Natural killer cell treated with Interleukin-12 subunit alpha and Interleukin-12 subunit beta and Interleukin-15 and Interleukin-18, amount 100 ng/mL, for 72 hours (primary cell): ENCODE measurements at places on chromosomes 2 and 18. TPM values are rescaled to one million over a fixed set of nuclear protein-coding genes. Genes with fewer than 3 reads are reported as not detected.

GRCh38 chr2:149877074-149877473 is 289.5 kb upstream of the MMADHC start:
- DNase-seq: no peak

GRCh38 chr2:138423198-138423597 is 78.4 kb upstream of the SPOPL start:
- DNase-seq: no peak

GRCh38 chr2:29000956-29001355 is 19.9 kb downstream of the TOGARAM2 start:
- DNase-seq: no peak

GRCh38 chr18:65343571-65343970 is 407.2 kb upstream of the CDH7 start:
- no peak for DNase-seq

DNA sequence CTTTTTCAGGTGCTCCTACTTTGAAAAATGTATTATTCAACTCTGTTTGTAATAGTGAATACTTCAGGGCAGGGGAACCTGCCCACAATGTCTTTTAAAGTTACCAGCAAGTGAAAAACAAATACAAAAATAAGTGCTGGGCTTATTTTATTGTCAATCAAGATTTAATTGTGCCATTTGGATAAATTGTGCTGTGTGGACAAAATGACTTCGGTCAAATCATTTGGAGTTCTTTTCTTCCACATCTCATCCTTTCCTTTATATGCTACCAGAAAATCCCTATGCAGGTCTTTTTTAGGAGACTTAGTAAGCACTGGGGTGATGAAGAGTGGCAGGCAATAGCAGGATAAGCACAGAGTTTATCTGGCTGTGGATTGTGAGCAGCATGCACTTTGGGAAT is 63.9 kb downstream of the NYAP2 start:
- DNase-seq: no peak

- DNase-seq: no peak
Observed at GRCh38 chr2:24404491-24404921, 44.2 kb upstream of the ITSN2 start.

DNA sequence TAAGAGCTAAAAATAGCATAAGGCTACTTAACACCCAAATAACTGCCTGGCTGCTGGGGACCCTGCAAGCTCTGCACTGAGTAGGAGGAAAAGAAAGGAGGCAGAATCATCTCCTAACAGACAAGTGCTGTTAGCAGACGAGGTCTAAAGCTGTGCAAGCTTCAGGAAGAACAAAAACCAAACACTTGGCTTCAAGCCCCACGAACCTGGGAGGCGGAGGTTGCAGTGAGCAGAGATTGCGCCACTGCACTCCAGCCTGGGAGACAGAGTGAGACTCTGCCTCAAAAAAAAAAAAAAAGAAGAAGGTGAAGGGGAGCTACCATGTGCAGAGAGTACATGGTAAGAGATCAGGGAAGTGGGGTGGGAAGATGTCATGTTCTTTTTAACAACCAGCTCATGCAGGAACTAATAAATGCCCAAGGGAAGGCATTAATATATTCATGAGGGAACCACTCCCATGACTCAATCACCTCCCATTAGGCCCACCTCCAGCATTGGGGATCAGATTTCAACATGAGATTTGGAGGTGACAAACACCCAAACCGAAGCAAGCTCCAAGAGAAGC is 28.8 kb upstream of the INO80C start:
- DNase-seq: no peak

DNA sequence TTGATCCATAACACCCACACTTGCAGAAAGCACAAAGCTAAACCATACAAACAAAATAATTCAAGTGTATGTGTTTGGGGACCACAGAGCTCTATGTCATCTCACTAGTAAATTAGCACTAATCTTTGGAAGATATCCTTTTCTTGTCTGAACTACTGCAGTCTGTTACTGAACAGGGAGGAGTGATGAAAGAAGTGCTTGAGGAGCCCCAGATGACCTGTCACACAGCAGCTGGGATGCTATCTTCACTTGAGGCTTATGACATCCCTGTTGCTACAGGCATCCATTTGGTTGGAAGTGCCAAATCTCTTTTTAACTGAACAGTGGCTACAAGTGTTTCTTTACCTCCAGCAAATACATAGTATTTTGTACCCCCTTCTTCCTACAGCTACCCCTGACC is 386.3 kb upstream of the CHAC2 start:
- DNase-seq: no peak

DNA sequence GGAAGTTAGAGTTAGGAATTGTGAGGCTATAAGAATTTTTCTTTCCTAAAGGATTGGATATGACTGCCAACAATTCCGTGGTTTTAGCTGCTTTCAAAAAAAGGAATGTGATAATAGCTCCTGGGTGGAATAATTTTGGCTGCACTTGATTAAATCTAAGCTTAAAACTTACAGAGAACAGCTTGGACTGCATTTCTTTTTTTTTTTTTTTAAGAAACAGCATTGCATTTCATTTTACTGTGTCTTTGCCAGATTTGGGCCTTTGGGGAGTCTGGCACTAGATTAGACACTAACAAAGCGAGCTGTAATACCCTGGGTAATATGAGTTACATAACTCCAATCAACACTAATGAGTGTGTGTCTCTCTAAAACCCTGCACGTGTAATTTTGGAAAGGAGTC is 37.8 kb upstream of the ZNF397 start:
- no peak for DNase-seq

- no peak for DNase-seq
Observed at GRCh38 chr2:237060534-237061312, 25.0 kb upstream of the COPS8 start.

IGFBP5 gene
- 0.08 TPM for total RNA-seq

PRR30 gene
- total RNA-seq: not detected

USP40 gene
- 20.6 TPM for total RNA-seq

NYAP2 gene
- not detected for total RNA-seq

SFTPB gene
- total RNA-seq: not detected

TTLL4 gene
- total RNA-seq: 36.2 TPM

FEV gene
- not detected for total RNA-seq

SLC5A7 gene
- total RNA-seq: not detected
